ENCODE measurements at places on chromosomes 7 and 10.

GRCh38 chr10:128361487-128361886, 235.3 kb upstream of the MKI67 start:
- DNase-seq = no peak

DNA sequence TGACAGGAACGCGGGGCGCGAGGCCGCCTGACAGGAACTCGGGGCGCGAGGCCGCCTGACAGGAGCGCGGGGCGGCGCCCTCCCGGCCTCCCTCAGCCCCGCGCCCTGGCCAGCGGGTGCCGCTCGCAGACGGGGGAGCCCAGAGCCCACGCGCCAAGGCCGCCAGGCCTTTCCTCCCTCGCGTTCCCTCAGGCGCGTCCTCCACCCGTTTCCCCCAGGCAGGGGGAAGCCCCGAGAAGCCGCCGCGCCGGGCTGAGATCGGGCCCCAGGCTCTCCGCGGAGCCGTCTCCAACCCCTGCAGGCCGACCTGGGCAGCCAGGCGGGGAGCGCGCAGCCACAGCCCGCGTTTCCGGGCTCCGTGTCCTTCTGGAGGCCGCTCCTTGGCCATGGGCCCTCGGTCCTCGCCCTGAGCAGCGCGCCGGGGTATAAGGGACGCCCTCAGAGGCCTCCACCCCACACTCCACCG, 17.7 kb downstream of the PTPRN2 start:
- DNase-seq = no peak

DNA sequence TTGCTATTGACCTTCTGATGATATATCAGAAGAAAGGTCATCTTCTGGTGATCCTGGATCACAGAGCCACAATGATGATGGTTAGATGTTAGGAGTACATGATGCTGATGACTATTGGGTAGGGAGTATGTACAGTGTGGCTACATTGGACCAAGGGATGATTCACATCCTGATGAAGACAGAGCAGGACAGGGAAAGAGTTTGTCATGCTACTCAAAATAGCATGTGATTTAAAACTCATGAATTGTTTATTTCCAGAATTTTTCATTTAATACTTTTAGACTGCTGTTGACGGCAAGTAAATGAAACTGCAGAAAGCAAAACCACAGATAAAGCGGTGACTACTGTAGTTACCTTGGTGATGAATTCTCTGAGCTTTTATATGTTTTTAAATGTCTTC, 397.3 kb downstream of the PPP1R3A start:
- no peak for DNase-seq

DNA sequence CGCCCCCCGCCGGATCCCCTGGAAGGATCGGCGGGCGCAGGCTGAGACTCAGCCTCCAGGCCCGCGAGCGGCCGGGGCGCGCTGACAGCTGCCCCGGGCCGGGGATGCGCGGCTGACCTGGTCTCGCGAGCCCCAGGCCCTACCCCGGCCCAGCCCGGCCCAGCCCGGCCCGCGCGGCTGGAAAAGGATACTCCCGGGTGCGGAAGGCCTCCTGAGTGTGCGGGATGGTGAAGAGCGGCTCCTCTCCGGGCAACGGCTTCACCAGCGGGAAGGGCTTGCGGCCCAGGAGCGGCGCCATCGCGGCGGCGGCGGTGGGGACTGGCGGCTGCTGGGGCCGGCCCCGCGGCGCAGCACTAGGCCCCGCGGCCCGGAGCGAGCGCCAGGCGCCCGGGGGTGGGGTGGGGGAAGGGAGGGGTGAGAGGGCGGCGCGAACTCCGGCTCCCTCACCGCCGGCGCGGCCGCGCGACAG, 423 bp downstream of the BAZ1B start:
- no peak for DNase-seq

- DNase-seq = no peak
These were observed 124.4 kb upstream of the ASAH2 start for GRCh38 chr10:50375745-50376144.

DNA sequence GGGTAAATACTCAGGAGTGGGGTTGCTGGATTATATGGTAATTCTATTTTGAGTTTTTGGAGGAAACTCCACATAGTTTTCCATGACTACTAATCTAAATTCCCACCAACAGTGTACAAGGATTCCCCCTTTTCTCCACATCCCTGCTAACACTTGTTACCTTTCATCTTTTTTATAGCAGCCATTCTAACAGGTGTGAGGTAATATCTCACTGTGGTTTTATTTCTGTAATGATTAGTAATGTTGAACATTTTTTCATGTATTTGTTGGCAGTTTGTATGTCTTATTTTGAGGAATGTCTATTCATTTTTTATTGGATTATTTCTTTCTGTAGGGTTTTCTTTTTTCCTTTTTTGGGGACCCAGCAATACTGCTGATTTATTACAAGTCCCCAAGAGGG, 14.9 kb downstream of the TAF3 start:
- no peak for DNase-seq

GRCh38 chr7:158108646-158109293, 478.9 kb downstream of the PTPRN2 start:
- DNase-seq = no peak

DNA sequence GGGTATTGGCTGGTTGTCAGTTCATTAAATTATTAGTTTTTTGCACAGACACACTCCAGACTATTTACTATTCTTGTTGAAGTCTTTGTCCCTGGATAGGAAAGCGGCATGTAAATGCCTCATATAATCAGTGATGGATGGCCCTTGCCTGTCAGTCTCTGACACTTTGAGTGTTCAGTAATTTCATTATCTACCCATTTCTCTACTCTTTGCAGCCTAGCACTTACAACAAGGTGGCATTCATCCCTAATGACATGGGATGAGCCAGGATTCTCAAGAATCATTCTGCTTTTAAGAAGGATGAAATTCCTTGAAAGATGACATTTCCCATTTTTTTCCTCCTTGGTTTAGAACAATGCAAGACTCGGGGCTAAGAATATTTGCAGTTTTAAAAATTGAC, 155.7 kb downstream of the SORCS3 start:
- no peak for DNase-seq

- no peak for DNase-seq
These were observed 3.3 kb downstream of the HILPDA start for GRCh38 chr7:128458956-128459355.

- no peak for DNase-seq
These were observed 1.5 kb upstream of the EXOC6 start for GRCh38 chr10:92846854-92847201.

DNA sequence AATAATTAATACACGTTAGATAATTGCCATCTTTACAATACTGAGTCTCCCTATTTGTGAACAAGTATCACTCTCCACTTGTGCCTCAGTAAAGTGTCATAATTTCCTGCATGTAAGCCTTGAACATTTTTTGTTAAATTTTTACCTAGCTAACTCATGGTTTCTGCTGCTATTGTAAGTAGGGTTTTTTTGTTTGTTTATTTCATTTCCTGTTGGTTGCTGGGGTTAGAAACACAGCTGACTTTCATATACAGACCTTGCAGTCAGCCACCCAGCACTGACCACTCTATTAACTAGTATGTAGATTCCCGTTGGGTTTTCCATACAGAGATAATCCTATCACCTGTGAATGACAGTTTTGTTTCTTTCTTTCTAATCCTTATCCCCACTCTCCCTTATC, 133.3 kb downstream of the MPP7 start:
- no peak for DNase-seq

- DNase-seq = no peak
These were observed 395.5 kb downstream of the SUGCT start for GRCh38 chr7:40530292-40530691.

DNA sequence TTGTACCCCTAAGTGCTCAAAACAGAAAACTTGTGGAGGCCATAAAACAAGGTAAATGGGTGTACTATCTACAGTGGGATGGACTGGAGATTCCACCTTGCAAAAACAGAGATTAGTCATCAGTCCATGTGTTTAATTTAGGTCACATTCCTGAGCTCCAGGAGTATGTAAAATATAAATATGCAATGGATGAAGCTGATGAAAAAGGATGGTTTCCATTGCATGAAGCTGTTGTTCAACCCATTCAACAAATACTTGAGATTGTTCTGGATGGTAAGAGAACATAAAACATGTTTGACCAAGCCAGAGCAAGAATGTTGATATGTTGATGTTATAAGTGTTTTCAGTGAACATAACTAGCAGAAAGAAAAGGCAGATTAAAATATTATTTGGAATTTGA, 14.6 kb downstream of the ASB15 start:
- no peak for DNase-seq

- DNase-seq = no peak
These were observed 551 bp downstream of the IFIT1 start for GRCh38 chr10:89392974-89393373.

GRCh38 chr7:39951226-39952194, 1.5 kb downstream of the CDK13 start:
- peak; percentile 73 for DNase-seq

DNA sequence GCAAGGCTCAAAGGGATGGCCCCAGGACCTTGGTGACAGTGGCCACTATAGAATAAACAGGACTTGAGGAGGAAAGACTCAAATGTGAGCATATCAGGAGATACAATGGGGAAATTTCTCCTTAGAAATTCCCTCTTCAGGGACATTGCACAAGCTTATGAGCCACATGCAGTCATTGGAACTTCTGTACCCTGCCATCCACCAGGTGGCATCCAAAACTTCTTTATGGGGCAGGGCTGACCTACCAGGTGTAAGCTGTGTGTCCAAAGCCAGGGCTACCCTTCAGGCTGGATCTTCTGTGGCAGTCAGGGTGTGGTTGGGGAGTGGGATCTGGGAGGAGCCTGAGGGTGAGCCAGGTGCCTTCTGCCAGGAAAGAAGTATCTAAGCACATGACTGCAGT, 36.6 kb upstream of the LRRC18 start:
- no peak for DNase-seq

DNA sequence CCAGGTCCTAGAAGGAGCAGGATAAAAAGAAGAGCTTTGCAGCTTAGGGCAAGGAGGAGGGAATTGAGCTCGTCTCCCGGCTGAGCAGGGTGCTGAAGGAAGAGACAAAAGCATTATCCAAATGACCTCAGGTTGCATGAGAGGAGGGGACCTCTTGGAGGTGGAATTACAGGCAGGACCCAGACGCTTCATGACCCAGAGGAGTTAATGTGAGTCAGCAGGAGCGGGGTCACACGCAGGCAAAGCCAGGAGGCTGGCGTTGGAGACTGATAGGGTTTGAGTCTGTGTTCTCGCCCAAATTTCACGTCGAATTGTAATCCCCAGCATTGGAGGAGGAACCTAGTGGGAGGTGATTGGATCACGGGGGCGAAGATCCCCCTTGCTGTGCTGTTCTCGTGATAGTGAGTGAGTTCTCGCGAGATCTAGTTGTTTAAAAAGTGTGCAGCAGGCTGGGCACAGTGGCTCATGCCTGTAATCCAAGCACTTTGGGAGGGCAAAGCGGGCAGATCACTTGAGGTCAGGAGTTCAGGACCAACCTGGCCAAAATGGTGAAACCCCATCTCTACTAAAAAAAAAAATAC, 63.7 kb upstream of the AUTS2 start:
- no peak for DNase-seq

DNA sequence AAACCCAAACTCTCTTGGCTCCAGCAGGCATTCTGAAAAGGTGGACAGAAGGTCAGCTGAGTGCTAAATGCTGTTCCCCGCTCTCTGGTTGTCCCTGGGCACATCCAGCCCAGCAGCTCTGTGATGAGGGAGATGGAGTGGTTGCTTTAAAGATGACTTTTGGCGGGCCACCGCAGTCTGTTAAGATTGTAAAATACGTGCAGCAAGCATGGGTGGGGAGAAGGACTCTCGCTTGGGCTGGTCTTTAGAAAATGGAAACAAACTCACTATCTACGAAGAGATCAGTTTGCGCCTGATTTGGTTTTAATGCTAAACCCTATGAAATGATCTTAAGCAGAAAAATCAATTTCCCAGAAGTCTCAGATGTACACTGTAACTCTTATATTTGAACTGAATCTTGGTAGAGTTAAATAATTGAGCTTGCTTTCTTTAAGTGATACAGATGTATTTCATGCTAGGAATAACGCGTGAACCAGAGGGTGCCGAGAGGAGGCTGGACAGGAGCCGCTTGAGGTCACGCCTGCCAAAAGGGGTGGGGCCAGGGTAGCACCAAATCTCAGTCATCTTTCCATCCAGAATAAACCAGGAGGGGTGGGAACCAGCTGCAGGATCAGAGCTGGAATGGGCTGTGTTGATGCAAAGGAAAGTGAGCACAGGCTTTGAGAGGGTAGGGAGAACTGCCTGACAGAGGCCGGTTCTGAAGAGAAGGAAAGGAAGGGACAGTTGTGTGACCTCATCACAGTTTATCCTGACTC, 170.2 kb upstream of the MKI67 start:
- no peak for DNase-seq

DNA sequence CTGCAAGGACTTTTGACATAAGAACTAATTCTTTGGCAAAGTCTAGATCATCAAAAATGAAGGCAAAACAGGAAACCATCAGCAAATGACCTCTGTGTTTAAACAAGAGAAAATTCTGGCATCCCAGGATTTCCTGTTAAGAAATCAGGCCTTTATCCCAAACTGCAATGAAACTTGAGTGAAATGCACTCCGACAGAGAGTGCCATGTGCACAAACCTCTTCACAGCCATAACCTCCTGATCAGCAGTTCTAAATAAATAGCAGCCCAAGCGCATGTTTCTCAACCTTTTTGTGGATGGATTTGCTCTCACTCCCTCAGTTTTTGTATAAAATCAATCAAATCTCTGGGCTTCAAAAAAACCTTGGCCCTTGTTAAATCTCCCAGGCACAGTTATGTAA, 107.7 kb upstream of the EEPD1 start:
- no peak for DNase-seq

DNA sequence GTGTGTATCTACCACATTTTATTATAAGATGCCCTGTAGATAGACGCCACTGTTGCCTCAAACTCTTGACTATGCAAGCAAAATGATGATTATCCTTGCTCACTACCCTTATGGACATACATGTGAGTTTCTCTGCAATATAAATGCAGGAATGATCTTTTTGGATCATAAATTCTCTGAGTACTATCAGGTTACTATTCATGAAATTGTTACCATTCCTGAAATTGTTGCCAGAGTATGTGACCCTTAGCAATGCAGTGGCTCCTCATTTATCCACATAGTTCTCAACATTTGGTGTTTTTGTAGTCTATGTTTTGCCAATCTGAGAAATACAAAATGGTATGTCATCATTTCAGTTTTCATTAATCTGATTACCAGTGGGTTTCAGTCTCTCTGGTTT, 166.2 kb upstream of the FAM3C start:
- DNase-seq = no peak

DNA sequence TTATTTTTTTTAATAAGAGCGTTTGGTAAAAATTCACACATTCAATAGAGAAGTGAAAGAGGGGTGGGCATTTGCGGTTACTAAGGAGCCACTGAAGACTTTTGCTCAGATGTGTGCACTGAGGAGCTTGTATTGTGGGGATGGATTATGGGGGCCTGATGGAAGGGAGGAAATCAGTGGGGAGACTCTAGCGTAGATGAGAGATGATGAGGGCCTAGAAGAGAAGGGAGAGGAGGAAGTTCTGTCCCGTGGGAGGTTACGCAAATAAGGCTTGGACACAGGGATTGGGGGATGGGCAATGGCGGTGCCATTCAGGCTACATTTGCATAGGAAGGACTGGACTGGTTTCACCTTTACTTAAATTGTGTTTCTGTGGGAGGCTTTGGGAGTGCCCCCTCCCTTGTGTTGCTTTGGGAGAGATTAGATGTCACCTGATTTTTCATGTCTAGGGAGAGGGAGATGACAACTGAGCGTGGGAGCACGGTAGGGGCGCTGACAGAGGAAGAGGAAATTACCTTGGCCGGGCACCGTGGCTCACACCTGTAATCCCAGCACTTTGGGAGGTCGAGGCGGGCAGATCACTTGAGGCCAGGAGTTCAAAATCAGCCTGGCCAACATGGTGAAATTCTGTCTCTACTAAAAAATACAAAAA, 2.2 kb upstream of the HIP1 start:
- DNase-seq = no peak

- peak; percentile 33 for DNase-seq
These were observed 16.4 kb upstream of the RUFY2 start for GRCh38 chr10:68423522-68423921.

Data from activated naive CD4-positive, alpha-beta T cell treated with anti-CD3 and anti-CD28 coated beads, Interleukin-2, amount 50 U/mL, for 16 hours (primary cell).